ENCODE measurements at places on chromosomes 16 and 17. TPM values are rescaled to one million over a fixed set of nuclear protein-coding genes. Genes with fewer than 3 reads are reported as not detected.

GRCh38 chr16:86806838-86807351, 228.5 kb downstream of the FOXL1 start:
- peak overlapping the region; percentile 22 for H3K4me3 ChIP-seq
- no peaks in the 10 kb centered on the region for H3K36me3 ChIP-seq
- DNase-seq: no peak
- no peak overlapping the region for H3K27ac ChIP-seq
- peaks cover 46% of the 10 kb centered on the region for H3K27me3 ChIP-seq

- H3K36me3 ChIP-seq: no peaks in the 10 kb centered on the region
- DNase-seq: no peak
- no peak overlapping the region for H3K4me3 ChIP-seq
- peaks cover 30% of the 10 kb centered on the region for H3K4me1 ChIP-seq
These were observed 66.3 kb upstream of the MRTFB start for GRCh38 chr16:14004729-14005315.

GRCh38 chr16:23152386-23153178, 3.3 kb upstream of the USP31 start:
- no peak for DNase-seq
- H3K4me1 ChIP-seq: peaks cover 15% of the 10 kb centered on the region
- H3K4me3 ChIP-seq: no peak overlapping the region
- no peak overlapping the region for H3K27ac ChIP-seq
- H3K27me3 ChIP-seq: peaks cover 10% of the 10 kb centered on the region

GRCh38 chr16:10213748-10214147, 31.5 kb upstream of the GRIN2A start:
- H3K36me3 ChIP-seq: no peaks in the 10 kb centered on the region
- H3K4me1 ChIP-seq: no peaks in the 10 kb centered on the region
- no peak overlapping the region for H3K4me3 ChIP-seq
- H3K27ac ChIP-seq: no peak overlapping the region
- no peaks in the 10 kb centered on the region for H3K27me3 ChIP-seq

DNA sequence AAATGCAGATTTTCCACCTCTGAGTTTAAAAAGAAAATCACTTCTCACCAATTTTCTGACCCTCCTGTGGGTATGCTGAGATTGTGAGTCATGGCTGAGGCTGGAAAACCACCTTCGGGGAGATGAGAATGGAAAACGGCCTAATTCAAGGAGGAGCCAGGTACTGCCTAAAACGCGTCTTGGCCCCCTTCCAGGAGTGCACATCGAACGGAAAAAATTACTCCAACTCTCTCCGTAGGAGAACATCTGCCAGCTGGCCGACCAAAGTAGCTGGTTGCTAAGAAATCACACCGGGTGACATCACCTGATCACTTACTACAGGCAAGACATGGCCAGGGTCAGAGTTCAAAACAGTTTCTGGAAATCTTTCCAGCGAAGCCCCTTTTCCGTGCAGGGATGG, 107.6 kb downstream of the ZNF423 start:
- H3K4me3 ChIP-seq: no peak overlapping the region
- H3K27ac ChIP-seq: no peak overlapping the region
- peaks cover 11% of the 10 kb centered on the region for H3K27me3 ChIP-seq
- no peaks in the 10 kb centered on the region for H3K4me1 ChIP-seq

GRCh38 chr17:5677620-5678019, 93.3 kb upstream of the NLRP1 start:
- H3K4me1 ChIP-seq: no peaks in the 10 kb centered on the region
- H3K27me3 ChIP-seq: peaks cover 8% of the 10 kb centered on the region
- H3K4me3 ChIP-seq: no peak overlapping the region
- no peak for DNase-seq
- H3K27ac ChIP-seq: no peak overlapping the region

DNA sequence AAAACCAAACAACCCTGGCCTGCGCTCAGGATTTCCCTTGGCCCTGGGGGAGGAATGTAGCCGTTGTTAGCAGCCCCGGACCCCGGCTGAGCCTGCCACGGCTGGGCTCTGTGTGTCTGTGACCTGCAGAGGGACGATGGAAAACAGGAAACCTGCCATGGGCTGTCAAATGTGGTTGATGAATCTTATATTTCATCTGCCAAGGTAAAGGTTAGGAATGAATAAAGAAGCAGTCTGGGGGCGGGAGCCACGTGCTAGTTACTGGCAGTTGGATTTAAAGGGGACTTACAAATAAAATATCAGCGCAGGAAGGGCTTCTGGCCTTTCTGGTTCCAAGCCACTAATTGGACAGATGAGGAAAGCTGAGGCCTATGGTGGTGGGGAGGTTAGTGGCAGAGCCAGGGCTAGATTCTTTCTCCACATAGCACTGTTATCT, at the start of gene KRT23:
Gene KRT23, minus strand, starts transcription at position 263 of the 436 bp plus-strand sequence. CDS start 1,043 bp downstream, outside the sequence.
- no peak within 1 kb of the TSS for H3K27ac ChIP-seq
- H3K36me3 ChIP-seq: no peaks in the 10 kb centered on the region
- no peaks in the 10 kb centered on the region for H3K4me1 ChIP-seq

DNA sequence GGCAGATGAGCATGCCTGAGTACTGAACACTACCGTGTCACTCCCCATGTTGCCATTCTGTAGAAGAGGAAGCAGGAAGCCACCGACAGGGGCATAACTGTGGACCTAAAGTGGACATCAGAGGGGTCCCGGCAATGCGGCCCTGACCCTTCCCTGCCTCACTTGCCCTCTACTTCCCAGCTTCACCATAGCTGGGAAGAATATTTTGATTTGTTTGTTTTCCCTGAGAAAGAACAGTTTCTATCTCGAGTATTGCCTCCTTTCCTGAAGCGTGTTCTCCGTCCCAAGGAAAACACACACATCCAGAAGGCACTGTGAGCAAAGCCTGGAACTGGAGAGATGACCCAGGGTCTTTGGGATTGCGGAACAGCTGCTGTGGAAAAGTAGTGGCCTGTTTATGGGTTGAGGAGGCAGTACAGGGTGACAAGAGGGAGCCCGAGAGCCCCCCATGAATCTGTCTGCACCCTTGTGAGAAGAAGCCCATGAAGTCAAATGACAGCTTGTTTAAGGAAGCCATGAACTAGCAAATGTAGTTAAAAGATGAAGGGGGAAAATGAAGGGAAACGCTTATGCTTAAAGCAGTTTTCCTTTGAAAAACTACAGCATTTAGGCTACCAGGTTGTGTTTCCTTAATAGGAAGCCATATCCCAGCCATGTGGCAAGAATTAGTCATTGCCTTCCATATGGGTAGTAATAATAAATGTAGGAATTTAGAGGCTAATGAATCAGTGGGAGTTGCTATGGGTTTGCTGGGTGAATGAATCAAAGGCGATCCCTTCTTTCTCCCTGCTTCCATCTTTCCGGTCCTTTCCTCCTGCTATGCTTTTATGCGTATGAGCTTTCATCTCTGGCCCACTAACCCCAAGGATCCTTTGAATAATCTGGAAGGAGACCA, 90.0 kb upstream of the TBX2 start:
- H3K36me3 ChIP-seq: no peaks in the 10 kb centered on the region
- peak overlapping the region; percentile 72 for H3K4me3 ChIP-seq
- peak overlapping the region; percentile 98 for H3K27ac ChIP-seq
- peaks cover 66% of the 10 kb centered on the region for H3K4me1 ChIP-seq
- H3K27me3 ChIP-seq: peaks cover 2% of the 10 kb centered on the region

The ITGAD gene
- total RNA-seq: not detected

The RNF112 gene
- total RNA-seq: 0.79 TPM

The TACO1 gene
- 30.4 TPM for total RNA-seq

The CDH11 gene
- total RNA-seq: 507 TPM
